ENCODE measurements at places on chromosomes 4 and X.

- DNase-seq, result no peak
These were observed 33.4 kb downstream of the ARHGEF6 start for GRCh38 chrX:136747003-136747986.

- DNase-seq, result no peak
These were observed 334.2 kb downstream of the FSTL5 start for GRCh38 chr4:161829591-161829990.

DNA sequence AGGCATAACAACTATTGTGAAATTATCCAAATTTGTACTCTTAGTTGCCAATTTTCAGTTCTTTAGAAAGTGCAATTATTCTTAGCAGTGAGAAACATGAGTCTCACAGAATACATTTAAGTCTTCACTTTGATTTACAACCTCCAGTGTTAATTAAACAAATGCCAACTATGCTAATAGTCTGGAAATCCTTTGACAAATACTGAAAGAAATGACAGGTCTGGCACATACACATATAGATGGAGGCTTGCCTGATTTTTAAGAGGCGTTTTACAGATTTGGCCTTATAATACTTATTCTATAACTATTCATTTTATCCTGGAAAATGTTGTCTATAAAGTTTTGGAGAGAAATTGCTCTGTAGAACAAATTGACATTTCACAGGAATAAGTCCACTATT is 320.1 kb downstream of the TRIML1 start:
- no peak for DNase-seq

DNA sequence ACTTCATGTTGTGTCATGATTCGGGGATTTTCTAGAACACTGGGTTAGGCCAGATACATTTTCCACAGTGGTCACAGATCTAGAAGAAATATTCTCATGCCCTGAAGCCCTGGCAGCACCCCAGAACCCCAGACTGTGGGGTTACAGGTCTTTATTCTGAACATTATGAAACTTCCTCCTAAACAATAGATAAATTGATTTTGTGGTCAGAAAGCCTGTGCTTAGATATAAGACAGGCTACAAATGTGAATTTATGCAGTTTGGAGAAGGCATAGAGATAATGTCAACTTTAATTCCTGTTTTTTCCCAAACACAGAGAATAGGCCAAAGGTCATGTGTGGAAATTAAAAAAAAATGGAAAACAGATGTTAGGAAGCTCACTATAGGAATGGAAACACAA is 492.9 kb downstream of the SPRY1 start:
- no peak for DNase-seq

DNA sequence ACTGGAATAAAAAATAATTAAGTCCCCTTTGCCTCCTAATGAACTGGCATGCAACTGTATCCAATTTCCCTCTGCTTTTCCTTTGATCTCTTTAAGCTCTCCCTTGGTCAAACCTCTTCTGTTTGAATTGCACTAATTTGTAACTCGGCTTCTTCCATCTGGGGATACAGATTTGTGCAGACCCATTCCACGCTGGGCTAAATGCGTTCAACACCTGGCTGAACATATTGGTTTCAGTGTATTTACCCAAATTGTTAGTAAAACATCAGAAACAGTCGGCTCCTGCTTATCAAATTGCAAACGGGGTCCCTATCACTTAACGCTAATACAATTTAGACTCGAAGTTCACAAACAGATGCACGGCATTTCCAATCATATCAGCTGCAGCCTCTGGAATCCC is 124.9 kb upstream of the TAPT1 start:
- no peak for DNase-seq

GRCh38 chrX:28706964-28707363 is 119.7 kb downstream of the IL1RAPL1 start:
- DNase-seq, result no peak

GRCh38 chr4:188661502-188661901 is 522.3 kb downstream of the TRIML1 start:
- DNase-seq, result no peak
